ENCODE measurements at places on chromosomes 2 and 18.

GRCh38 chr2:1556776-1557466, 143.7 kb downstream of the TPO start:
- no peak for DNase-seq

- DNase-seq, result no peak
Observed at GRCh38 chr18:64288432-64288831, 139.5 kb upstream of the LINC00305 start.

- no peak for DNase-seq
Observed at GRCh38 chr18:61957801-61958516, 65.2 kb upstream of the RNF152 start.

DNA sequence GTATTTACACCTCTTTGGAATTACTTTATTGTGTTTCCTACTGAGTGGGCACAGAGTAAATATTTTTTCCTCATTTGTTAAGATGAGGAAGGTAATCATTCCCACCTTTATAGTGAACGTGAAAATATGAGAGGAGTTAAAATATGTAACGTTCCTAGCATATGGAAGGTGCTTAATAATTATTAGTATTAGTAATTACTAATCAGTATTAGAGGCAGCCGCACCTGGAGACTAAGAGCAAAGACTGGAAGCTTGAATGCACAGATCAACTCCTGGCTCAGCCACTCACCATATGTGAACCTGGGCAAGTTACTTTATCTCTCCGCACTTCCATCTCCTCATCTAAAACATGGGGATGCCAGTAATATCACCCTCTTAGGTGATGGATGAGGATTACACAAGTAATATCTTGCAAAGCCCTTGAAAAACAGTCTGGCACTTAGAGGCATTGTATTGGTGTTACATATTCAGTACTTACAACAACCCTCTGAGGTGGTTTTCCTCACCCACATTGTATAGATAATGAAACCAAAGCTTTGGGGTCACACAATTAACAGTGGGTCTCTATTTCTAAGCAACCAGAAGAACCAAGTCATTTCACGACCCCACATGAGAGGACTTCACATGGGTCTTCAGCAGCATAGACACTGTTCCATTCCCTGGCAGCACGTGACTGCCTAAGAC, 100.3 kb upstream of the KCTD1 start:
- no peak for DNase-seq

DNA sequence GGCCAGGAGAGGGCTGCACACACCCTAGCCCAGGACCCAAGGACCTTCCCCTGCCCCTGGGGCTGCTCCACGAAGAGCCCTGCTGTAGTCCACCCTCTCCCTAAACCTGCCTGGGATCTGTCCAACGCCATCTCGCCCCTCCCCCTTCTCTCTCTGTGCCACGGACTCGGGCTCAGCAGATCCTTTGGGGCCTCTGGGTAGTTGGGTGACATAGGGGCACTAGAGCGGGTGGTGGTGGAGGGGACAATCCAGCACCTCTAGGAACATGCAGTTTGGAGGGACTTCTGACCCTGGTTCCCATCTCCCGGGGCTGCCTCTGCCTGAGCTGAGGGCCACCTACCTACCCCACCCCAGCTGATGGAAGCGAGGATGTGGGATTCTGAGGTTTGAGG, 7.3 kb upstream of the CRYBA2 start:
- DNase-seq, result no peak

DNA sequence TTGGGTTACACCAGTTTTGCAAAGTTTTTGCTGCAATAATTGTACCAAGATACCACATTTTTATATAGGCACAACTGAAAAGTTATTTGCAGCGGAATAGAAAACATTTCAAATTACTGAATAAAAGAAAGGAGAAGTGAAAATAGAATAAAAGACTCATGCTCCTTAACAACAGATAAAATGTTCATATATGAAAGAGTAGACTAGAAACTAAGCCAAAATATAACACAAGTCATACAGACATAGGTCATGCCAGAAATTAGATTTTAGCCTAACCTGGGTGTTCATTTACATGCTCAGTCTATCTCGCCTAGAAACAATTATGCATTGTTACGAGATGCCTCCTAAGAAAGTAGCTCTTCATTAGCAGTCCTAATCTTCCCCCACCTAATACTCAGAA, 16.4 kb upstream of the MAP3K20 start:
- DNase-seq, result no peak

DNA sequence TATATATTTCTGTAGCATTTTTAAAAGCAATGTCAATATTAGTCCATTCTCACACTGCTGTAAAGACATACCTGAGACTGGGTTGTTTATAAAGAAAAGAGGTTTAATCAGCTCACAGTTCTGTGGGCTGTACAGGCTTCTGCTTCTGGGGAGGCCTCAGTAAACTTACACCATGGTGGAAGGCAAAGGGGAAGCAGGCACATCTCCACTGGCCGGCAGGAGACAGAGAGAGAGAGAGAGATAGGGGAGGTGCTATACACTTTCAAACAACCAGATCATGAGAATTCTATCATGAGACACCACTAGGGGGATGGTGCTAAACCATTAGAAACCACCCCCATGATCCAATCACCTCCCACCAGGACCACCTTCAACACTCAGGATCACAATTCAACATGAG, 43.1 kb downstream of the CHMP3 start:
- no peak for DNase-seq
